ENCODE measurements at places on chromosomes 1 and 21.

DNA sequence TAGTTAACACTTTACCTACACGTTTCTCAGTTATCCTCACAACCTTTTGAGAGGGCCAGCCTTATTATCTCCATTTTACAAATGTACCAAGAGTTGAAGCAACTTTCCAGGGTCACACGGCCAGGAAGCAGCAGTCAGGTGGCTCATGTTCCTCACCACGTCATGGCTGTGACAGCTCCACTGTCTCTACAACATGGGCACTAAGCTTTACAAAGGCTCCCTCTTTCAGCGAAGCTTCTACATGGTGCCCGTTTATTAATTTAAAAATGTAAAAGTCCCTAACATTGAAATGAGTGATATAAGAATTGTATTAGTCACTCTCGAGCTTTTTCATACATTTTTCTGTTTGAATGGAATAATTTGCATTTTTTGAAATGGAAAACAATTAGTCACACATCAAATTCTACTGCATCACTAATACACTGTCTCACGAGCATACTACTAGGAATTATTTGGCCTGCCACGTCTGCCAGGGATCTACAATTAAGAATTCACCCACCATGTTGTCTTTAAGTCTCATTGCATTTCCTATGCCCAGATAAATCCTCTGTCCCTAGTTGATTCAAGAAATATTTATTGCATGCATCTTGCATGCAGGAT, 28.4 kb upstream of the LIN9 start:
- DNase-seq = no peak

DNA sequence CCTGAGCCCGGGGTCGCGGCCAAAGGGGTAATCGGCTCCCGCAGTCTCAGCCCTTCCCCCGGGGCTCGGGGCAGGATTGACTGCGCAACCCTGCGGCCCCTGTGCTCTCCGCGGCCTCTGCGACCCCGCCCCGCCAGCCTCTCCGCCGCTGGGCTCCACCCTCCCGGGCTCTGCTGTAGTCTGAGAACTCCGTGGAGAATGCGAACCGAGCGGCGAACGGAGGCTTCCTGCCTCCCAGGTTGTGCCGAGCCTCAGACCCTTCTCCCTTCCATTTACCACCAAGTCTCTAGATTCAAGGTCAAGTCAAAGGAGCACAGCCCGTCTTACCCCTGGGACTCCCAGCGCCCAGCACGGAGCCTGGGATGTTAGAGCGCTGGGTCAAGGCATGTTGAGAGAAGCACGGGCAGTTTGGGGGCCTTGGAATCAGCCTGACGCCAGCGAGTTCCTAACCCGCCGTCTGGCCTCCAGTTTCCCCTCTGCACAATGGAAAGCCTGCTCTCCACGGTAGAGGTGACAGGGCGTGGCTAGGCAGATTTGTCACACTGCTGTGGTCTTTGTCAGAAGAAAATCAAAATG, 3.0 kb downstream of the ATP2B4 start:
- DNase-seq = no peak

- no peak for DNase-seq
Observed at GRCh38 chr1:163922743-163923201, 601.0 kb downstream of the NUF2 start.

DNA sequence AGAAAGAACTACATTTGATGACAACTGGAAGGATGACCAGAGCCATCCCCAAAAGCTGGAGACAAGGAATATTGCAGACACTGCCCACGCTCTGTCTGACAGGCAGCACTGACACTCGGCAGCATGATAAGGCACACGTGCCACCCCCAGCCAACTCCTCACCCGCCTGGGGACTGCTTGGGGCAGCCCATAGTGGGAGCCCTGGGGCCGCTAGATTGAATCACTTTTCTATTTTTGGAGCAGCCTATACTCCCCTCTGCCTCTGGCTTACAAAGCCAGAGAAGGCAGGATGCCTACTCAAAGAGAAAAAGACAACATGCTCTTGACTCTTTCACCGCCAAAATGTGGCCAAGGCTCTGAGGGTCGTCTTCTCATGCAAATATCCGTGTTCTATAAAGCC, 1.3 kb downstream of the SMG5 start:
- DNase-seq = no peak

DNA sequence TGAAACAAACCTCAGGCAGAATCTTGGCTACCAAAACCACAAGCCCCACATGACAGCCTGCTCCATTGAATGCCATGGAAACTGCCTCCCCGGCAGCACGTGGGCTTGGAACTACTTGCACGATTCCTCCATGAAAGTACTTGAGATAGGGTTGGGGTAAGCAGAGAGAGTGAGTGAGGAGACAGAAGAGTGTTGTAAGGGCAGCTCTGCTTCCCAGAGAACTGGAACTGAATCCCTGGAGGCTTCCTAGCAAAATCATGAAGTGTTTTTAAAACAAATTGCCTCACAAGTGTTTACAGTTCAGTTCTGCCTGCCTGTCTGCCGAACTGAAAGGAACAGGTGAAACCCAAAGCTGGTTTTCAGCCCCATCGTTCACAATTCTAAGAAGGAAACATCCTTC, 35.3 kb upstream of the DNASE2B start:
- no peak for DNase-seq

- no peak for DNase-seq
Observed at GRCh38 chr1:41846625-41847405, 71.9 kb downstream of the HIVEP3 start.

DNA sequence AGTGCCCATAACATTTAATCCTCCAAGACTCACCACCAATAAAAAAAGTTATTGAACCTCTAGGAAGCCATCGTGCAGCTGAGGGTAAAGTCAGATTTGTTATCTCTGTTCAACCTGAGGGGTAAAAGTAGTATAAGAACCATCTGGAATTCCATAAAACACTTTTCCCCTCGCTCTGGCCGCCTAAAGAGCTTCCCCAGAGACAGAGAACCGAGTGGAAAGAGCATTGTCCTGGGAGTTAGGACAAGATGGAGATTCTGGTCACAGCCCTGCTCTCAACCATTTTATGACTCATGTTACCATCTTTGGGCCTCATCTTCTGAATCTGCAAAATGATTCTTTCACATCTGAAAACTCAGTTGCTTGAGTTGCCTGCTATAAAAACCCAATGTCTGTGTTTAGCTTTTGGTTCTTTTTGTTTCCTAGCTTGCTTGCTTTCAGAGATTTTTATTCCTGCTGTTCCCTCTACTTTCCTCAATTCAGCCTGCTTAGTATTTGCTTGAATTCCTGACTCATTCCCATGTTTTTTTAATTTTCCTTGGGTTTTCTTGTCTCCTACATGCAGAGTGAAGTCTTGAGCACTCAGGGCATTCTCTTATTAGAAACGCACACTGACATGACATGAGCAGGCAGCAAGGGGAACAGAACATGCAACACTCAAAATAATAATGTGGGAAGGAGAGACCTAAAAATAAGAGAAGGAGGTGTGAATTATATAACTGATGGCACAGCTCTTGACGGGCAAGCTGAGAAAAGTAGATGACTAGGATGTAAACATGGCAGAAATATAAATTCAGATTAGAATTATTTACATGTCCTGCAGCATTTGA, 1.7 kb downstream of the EPHX4 start:
- DNase-seq = no peak

DNA sequence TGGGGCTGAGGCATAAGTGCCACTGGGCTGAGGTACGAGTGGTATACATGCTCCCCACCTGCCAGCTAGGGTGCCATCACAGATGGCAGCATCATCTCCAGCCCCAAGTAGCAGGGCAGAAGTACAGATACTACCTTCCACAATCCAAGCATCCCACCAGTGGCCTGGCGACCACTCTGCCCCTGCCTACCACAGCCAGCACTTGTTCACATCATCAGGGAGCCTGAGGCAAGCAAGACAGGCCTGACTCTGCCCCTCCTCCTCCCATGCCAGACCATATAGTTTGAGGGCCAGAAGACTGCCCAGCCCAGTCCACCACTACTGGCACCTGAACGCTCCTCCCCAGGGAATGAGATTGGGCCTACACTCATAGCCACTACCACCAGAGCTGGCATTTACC, 84.6 kb downstream of the SPATA6 start:
- DNase-seq = no peak

GRCh38 chr1:45541193-45541592, 9.4 kb upstream of the AKR1A1 start:
- no peak for DNase-seq

GRCh38 chr1:201406831-201407406, 7.8 kb upstream of the LAD1 start:
- DNase-seq = no peak

DNA sequence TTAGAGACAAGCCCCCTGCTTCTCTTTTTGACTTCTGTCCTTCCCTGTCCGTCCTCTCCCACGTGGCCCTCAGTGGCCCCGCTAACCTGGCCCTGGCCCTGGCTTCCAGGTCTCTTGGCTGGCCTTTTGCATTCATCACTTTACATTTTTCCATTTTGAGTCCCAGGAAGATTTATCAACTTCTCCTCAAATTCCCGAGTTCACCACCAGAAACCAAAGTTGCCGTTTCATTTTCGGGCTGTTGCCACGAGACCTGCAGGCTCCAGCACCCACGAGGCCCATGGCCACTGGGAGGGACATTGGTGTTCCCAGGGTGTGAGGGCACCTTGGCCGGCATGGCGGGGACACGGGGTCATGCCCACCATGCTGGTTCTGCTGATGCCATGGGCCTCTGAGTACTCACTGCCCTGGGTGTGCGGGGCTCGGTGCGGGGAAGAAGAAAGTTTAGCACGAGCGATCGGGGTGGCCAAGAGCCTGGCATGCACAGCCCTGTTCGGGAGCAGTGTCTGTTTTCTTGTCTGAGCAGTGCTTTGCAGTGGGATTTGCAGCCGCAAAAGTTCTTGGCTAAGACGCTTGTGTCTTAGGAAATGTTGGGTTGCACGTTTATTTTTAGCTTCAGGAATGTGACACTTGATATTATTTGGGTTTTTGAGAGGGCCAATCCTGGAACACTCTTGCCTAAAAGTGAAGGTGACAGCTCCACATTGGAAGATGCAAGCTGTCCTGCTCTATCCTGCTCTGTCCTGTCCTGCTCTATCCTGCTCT, 40.4 kb upstream of the ADARB1 start:
- no peak for DNase-seq

DNA sequence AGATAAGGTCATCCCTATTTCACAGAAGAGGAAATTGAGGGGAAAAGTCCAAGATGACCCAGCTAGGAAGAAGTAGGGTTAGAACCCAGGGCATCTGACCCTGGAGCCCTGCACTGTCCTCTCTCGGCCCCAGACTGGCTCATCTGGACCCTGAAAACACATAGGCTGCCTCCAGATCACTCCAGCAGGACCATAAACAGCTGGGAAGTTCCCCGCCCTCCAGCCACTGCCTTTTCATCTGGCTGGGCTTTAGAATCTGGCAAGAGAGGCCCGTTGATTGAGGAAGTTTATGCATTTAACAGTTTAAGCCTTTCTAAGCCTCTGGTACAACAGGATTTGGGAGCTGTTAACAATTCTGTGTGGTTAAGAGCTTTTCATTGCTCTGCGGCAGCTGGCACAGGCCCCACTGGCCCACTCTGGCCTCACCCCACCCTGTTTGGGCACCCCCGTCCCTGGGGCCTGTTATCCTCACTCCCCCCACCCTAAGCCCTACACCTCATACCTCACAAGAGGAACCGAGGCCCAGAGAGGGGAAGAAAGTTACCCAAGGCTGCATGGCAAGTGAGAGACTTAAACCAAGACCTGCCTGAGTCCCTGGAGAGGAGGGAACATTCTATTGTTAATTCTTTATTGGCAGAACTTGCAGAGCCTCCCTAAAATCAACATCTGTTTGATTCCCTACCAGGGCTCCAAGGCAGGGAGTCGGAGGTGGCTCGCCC, 84.2 kb downstream of the EPHB2 start:
- no peak for DNase-seq

GRCh38 chr1:221511797-221512196, 230.1 kb downstream of the DUSP10 start:
- DNase-seq = no peak

DNA sequence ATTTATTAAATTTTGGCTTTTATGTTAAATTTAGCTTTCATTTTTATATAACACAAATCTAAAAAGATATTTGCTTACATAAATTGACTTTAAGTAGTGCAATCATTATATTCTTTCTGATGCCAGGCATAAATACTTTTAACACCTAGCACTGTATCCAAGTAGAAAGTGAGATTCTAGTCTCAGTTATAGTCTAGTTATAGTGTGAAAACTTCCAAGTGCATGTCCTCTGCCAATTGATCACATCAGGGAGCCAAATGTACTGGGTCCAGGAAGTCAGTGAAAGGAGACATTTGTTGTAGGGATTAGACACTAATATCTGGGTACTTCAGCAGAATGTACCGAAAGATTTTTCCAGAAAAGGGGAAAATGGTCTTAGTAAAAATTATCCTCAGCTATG, 290.7 kb upstream of the ZRANB2 start:
- DNase-seq = no peak

DNA sequence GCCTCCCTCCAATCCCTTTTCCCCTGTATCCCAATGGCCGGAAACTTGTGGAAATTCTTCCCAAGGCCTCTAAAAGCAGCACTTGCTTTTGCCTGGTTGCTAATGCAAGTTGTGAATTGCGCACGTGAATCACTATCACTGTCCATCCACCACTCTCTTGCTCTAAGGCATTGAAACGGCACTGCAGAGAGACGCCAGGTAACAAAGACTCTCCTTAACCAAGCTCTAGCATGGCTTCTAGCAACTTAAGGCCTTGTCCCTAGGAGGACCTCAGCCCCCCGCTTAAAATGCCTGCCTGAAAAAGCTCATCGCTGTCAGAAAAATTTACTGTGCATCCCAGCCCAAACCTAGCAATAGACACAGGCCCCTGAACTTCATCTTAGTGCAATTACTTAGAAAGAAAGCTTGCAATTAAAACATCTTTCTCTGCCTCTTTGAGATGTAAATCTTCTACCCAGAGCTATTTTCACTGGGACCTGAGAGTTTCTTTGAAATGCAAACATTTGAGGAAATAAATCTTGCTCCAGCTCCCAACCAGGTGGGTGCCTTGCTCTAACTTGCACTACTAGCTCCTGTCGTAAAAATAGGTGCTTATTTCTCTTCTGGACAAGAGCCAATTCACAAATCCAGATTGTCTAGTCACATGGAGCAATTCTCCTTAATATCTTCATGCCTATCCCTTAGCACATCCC, 32.9 kb upstream of the ITLN2 start:
- DNase-seq = no peak

DNA sequence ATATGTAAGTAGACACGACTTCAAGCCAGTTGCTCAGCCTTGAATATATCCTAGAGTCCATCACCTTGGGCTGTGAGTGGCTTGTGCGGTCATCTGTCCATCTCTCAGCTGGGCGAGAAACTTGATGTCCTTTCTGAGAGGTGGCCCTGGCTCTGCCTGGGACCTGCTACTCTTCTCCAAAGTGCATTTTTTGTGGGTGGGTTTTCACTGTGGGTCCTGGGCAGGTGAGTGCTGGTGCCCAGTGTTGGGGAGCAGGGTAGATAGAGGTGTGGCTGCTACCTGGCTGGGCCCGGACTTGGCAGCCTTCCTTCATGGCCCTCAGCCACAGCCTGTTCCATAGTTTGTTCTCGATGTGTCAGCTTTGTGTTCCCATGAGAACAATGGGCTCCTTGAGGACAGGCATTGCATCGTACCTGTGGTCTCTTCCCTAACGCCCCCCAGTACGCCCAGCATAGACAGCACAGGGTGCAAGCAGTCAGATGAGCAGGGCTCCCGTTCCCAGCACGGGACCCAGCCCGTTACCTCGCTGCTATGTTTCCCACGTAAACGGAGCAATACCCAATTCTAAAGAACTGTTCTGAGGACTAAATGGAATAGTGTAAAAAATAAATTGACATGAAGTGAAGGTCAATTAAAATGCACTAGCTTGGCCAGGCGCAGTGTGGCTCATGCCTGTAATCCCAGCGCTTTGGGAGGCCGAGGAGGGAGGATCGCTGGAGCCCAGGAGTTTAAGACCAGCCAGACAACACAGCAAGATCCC, 877 bp upstream of the SLX9 start:
- no peak for DNase-seq

All from urothelium cell line (cell line).